ENCODE measurements at places on chromosomes 2 and 18.

GRCh38 chr2:207044379-207045362, 105.4 kb downstream of the CPO start:
- DNase-seq: no peak

GRCh38 chr18:32902568-32903330, 129.9 kb upstream of the KLHL14 start:
- no peak for DNase-seq

GRCh38 chr2:157803476-157803875, 72.7 kb downstream of the ACVR1 start:
- DNase-seq: no peak

- DNase-seq: no peak
These were observed 105.8 kb downstream of the GALNT14 start for GRCh38 chr2:31032475-31032874.

GRCh38 chr2:194385376-194385775, 1271.7 kb upstream of the SLC39A10 start:
- DNase-seq: no peak

DNA sequence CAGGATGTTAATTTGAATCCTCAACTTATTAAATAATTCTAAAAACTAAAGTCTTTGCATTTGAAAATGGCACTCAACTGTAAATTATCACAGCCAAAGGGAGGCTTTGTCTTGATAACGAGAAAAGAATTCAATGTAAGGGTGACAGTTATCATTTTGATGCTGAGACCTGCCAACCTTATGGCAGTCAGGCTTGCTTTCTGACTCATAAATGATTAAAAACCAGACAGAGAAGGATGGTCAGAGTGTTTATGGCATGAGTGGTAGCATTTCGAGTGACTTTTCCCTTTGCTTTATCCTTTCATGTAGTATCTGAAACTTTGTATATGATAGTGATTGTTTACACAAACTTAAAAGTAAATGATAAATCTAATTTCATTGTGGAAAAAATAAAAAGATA, 53.9 kb upstream of the EPC2 start:
- DNase-seq: no peak

DNA sequence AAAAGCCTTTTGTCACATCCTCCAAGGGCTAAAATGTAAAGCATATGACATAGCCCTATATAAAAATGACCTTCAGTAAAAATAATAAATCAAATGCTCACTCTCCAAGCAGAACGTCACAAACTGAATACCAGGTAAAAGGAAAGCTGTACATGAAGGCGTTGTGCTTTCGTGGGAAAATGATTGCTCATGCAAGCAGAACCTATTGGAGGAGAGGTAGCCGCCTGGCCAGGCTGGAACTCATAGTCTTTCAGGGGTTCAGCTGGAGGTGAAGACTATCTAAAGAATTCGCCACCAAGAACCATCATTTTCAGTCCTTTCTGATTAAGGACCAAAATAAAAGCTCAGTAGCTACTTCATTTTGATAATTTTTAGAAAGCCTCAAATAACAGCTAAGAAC, 44.7 kb downstream of the ANKRD44 start:
- no peak for DNase-seq

DNA sequence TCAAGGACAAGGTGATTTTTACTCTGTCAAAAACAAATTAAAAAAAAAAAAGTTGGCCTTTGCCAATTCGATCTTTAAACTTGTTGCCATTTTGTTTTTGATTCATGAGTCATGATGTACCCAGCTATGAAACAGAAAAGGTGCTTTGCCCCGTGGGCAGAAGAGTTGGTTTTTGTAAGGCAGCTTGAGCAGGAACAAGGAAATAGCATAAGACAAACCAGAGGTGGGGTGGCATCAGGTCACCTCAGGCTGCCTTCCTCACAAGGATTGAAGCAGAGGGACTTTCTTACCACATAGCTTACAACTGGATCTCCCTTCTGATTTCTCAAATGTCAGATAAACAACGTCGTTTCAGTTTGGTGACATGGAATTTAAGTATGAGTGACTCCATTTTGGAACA, 123.8 kb downstream of the ARL4C start:
- DNase-seq: no peak

- DNase-seq: no peak
These were observed 65.8 kb upstream of the TLK1 start for GRCh38 chr2:171226461-171226860.

- DNase-seq: no peak
These were observed 494.5 kb upstream of the MAP2 start for GRCh38 chr2:208929139-208929864.

DNA sequence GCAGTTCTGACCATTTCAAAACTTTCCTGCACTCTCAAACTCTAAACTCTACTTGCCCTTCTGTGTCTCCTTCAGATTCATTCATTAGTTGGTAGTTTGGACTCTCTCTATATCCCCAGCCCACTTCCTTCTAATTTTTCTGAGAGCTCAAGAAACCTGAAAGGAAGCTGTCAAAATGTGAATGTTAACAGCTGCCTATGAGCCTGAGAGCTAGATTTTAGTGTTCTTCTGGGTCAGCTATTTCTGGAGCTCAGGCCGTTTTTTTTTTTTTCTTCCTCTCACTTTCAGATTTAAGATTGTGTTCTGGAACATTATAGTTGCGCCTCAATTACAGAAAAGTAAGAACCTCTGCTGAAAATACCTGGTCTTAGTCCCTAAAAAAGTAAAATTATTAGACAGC, 73.1 kb downstream of the RTN4 start:
- DNase-seq: no peak

DNA sequence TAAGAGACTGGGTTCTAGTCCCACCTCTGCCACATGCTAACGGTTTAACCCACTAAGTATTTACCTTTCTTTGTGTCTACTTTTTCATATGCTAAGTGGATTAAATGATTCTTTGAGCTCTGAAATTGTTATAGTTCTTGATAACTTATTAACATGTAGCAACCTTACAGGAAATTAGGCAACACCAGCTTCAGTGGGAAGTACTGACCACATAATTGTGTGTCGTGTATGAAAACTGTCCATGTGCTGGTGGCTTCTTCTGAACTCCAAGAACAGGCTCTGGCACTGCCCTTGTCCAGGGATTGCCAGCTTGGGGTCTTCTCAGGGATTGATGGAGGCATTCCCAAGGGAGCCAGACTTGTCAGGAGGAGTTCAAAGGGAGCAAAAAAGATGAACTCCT, 427.7 kb downstream of the TGIF1 start:
- DNase-seq: no peak

GRCh38 chr2:138239902-138240491, 261.6 kb upstream of the SPOPL start:
- no peak for DNase-seq

GRCh38 chr18:62682371-62682770, 33.0 kb upstream of the PHLPP1 start:
- DNase-seq: no peak

- no peak for DNase-seq
These were observed 7.4 kb downstream of the HDAC4 start for GRCh38 chr2:239393388-239393940.

DNA sequence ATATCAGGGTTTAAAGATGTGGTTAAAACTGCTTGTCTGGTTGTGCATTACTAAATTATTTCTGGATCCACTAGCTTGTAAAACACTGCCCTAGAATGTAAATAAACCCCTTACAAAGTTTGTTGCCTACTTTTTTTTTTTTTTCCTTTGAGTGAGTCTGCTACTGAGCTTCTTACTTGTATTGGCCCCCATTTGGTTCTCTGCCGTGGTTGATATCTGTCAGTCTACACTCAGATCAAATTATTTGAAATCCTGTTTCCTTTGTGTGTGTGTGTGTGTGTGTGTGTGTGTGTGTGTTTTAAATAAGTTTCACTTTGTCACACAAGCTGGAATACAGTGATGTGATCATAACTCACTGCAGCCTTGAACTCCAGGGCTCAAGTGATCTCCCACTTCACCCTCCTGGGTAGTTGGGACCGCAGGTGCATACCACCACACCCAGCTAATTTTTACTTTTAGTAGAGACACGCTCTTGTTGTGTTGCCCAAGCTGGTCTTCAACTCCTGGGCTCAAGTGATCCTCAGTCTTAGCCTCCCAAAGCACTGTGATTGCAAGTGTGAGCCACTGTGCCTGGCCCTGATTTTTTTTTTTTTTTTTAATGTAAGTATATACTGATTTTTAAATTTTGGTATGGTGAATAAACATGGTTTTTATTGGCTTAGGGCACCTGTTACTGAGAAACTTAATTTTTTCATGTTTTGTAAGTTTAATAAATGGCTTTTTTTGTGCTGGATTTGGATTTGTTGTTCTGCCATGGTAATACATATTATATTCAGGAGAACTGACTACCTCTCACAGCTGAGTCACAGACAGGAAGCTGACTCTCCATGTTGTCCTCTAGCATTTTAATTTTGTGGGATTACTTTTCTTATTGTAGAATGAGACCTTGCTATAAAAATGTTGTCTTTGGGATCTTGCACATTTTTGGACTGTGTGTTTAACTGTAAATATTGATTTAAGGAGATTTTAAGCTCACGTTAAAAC, 48.5 kb downstream of the MAP4K4 start:
- no peak for DNase-seq

- DNase-seq: no peak
These were observed 87.4 kb upstream of the SLC14A2 start for GRCh38 chr18:45527891-45528290.

GRCh38 chr18:22830511-22830910, 102.6 kb upstream of the RBBP8 start:
- no peak for DNase-seq

DNA sequence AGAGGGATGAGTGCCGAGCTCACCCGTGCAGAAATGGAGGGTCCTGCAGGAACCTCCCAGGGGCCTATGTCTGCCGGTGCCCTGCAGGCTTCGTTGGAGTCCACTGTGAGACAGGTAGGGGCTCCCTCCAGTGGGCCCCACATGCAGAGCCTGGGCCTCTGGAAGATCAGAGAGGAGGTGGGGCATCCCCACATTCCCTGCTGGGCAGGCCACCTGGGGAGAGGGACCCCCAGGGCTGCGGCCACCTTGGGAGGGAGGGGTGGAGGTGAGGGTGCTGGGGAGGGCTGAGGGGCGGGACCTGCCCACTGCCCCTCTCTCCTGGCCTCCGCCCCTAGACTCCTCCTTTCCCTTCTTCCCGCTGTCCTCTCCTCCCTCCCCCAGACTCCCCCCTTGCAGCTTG, 38.5 kb downstream of the MTERF4 start:
- no peak for DNase-seq

GRCh38 chr18:49814147-49814499, 790 bp upstream of the ACAA2 start:
- peak; percentile 43 for DNase-seq

GRCh38 chr2:152875701-152876695, 157.6 kb downstream of the ARL6IP6 start:
- no peak for DNase-seq

DNA sequence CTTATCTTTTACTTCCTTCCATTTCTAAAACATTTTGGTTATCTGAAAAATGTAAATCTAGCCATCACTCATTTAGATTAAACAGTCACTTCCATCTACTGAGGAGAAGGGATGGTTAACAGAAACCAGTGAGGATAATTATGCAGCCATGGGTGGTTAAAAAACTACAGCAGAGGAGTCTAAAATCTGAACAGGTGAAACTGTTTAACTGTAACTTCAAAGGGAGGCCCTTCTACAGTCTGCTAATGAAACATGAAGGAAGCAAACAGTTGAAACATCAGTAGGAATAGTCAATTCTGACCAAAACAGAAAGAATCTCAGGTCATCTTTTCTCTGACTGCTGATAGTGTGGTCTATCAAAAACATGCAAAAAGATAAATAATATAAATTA, 71.0 kb downstream of the DTNB start:
- no peak for DNase-seq

GRCh38 chr2:7666596-7667259, 749.5 kb downstream of the RNF144A start:
- no peak for DNase-seq

DNA sequence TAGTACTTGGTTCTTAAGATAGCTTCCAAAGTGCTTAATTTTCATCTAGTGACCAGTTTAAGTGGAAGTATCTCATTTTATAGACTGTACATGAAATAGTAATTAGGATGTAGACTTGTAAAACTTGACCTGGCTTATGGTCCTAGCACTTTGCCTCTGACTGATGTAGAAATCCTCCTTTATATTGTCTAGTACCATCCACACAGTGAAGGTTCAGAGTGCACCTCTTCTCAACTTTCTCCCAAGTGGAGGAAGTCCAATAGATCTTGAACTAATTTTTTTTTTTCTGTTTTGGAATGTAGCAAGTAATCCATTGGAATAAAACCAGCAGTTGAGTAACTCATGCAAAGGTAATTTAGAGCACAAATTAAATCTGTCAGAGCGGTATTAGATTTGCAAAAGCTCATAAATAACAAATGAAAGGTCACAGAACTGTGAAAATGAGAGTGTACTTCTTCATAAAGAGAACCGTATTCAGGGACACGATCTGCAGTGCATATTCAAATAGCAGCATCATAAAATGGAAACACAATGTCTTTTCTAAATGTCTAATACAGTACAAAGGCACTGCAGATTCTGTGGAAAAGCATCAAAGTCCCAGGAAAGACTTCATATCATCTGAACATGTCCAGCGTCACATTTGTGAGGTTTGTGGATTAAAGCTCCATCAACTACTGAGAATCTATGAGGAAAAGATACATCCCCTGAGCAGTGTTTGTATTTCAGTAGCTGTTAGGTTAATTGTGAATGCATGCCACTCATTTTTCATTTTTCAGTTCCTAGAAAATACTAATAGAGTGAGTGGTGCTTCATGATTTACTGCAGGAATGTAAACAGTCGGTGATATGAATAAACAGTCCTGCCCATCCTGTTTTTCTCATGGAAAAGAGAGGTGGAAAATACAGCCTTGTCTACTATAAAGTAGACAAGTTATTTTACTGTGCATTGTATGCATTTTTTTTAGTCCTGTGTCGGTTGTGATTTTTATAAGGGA, 100.7 kb downstream of the LYPD6 start:
- DNase-seq: no peak

GRCh38 chr2:237244976-237245646, 159.4 kb downstream of the COPS8 start:
- no peak for DNase-seq

- no peak for DNase-seq
These were observed 10.2 kb downstream of the C18orf32 start for GRCh38 chr18:49476664-49477411.

DNA sequence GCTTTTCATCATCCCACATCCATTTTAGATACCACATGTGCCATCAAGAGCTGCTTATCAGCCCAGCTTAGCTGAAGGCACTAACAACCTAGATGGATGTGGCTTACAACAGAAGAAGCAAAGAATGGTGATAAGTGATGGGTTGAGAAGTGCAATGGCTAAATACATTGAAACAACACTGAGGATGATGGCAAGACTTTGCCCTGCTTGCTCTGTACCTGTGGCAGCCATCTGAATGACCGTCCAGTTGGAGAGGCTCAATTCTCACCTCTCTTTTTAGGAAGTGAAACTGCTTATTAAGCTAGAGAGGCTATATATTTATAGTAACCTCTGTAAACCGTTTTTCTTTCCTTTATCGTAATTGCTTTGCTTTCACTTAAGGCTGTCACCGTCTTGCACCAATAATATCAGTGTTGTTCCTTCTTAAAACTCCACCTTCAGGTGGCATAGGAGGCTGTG, 5.7 kb downstream of the GPATCH11 start:
- DNase-seq: no peak

GRCh38 chr2:172513935-172514586, 41.8 kb upstream of the PDK1 start:
- no peak for DNase-seq

Measured in activated T-cell treated with anti-CD3 and anti-CD28 coated beads for 24 hours (primary cell).